Activated CD4-positive, alpha-beta memory T cell treated with anti-CD3 and anti-CD28 coated beads, Interleukin-2, amount 10 ng/mL, durations not matched to agents 7 days and 5 days (primary cell): ENCODE measurements at places on chromosomes 16 and 17.

DNA sequence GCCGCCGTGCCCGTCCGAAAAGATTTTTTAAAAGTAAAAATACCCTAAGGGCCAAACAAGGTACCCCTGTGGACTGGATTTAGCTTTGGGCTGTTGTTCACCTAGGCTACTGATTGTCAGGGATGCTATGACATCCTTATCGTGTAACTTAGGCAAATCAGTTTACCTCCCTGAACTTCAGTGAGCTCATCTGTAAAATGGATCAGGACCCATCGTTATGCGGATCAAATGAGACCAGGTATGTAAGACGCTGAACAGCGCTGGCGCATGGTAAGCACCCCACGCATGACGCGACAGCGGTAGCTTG is 658 bp upstream of the ZNF771 start:
- no peak for DNase-seq

GRCh38 chr17:59381716-59382570 is 50.5 kb downstream of the YPEL2 start:
- no peak for DNase-seq

- no peak for DNase-seq
Measured at GRCh38 chr17:73188011-73188410, 4.8 kb upstream of the COG1 start.

- DNase-seq, result no peak
Measured at GRCh38 chr16:8848231-8848938, 20.4 kb downstream of the CARHSP1 start.

GRCh38 chr17:50141745-50142110 is 8.7 kb downstream of the PPP1R9B start:
- no peak for DNase-seq

GRCh38 chr16:17313085-17313611 is 157.6 kb downstream of the XYLT1 start:
- no peak for DNase-seq

DNA sequence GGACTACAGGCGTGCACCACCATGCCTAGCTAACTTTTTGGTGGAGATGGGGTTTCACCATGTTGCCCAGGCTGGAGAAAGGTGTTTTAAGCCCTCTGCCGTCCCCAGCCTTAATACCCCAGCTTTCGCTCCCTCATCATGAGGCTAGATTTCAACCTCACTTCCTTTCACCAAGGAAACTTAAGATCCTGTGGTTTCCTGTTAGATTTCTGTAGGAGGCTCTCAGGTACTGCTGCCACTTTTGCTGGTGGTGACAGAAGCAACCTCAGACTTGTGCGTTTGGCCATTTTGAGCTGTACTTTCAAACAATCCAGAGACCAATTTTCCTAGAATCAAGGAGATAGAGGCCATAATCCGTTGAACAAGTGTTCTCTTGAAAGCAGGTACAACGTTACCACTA is 36.2 kb downstream of the MPHOSPH6 start:
- peak; percentile 22 for DNase-seq

DNA sequence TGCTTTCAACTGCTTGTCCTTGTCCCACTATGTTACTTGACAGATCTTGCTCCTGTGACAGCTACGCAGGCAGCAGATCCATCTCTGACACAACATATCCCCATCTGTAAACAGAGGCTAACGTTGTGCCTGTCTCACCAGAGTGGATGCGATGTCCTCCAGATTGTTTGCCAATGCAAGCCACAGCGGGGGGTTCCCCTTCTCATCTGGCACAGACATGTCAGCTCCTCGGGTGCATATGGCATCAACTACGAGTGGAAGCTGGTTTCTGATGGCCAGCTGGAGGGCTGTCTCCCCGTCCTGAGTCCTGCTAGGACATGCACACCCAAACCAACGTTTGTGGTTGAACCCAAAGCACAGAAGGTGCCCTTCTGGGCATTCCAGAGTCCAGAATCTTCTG is 39.0 kb downstream of the CYB5D2 start:
- DNase-seq, result no peak

DNA sequence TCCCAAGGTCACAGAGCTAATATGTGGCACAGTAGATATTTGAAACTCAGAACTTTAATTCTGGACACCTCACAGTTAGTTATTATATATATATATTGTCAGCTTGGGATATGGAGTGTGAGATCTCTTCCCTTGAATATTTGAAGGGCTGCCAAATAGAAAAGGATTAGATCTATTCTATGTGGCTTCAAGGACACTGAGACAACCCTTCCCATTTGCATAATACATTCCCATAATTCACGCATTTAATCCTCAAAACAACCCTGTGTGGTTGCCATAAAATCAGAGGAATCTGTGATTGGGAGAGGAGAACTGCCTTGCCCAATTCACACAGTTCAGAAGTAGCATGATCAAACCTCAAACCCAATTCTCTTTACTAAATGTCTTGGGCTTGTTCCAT is 365.8 kb upstream of the DYNLRB2 start:
- DNase-seq, result no peak

DNA sequence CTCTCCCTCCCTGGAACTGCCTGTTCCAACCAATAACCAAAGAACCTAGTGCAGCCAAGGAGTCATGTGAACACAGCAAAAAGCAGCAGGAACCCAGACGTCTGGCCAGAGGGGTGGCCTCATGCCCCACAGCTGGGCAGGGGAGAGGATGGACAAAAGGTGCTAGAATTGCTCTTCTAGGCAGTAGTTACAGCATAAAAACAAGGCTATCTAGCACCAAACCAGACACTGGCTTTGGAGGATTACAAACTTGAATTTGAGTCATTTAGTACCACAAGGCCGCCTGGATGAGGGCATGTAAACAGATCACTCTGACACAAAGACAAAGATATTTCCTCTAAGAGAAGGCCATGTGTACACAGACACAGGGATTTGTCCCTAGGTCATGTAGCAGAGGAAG is 423.3 kb upstream of the MAF start:
- DNase-seq, result no peak

- no peak for DNase-seq
Measured at GRCh38 chr16:31188450-31189411, 8.8 kb downstream of the FUS start.

GRCh38 chr17:17080781-17081180 is 38.5 kb downstream of the MPRIP start:
- no peak for DNase-seq

GRCh38 chr16:65289022-65289421 is 167.2 kb upstream of the CDH11 start:
- no peak for DNase-seq

DNA sequence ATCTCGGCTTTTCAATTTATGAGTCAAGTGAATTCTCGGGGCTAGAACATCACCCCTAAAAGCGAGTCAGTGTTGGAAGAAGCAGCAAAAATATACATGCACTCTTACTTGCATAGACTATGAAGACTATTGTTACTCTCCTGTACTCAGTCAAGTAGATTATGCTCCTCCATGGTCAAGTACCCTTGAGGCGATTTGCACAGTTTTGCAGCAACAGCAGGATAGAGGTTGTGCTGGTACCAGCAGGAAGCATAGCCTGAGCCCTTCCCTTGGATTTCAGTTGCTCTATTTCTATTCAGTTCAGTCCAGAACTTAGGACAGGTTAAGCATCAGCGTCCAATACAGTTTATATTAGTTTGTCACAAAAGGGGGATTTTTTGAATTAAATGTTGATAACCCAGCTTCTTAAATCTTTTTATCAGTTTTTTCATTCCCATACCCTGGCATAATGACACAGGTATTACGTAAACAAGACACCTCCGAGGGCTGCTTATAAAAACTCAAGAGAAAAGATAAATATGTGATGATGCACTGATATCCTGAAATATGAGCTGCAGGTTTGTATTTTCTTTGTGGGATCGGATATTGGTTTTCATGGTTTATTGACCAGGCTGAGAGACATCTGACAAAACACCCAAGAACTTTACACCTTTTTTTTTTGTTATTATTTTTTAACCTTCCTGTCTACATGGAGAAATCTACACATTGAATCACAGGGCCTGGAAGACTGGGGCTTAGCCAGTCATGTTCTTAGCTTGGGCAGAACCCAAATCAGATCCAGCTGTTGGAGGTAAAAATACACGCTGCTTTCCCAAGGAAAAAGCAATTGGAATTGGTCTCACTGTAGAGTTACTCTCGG is 144.1 kb downstream of the PITPNC1 start:
- DNase-seq, result no peak

DNA sequence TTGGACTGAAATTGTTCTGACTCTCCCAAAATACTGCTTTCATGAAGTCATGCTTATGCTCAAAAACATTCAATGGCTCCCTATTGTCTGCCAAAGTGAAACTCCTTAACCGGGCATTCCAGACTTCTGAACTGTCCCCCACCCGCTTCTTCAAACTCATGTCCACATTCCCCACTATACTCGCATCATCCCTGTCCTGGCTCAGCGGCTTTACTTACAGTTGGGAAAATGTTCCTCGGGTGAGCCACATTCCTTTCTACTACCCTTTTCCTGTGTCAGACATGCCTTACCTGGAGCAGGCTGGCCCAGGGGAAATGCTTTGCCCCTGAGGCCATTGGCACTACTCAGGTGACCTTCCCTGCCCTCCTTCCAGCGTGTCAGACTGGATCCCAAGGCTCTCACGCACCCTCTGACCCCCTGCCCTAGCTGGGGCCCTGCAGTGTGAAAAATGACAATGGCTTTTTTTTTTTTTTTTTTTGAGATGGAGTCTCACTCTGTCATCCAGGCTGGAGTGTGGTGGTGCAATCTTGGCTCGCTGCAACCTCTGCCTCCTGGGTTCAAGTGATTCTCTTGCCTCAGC is 5.3 kb downstream of the CYGB start:
- no peak for DNase-seq

- no peak for DNase-seq
Measured at GRCh38 chr16:47676635-47677177, 215.6 kb downstream of the PHKB start.
